Thymus (tissue), 14 donors: ENCODE measurements at places on chromosomes 4 and X.

GRCh38 chr4:101135371-101136010, 211.8 kb downstream of the PPP3CA start:
- DNase-seq, result no peak

DNA sequence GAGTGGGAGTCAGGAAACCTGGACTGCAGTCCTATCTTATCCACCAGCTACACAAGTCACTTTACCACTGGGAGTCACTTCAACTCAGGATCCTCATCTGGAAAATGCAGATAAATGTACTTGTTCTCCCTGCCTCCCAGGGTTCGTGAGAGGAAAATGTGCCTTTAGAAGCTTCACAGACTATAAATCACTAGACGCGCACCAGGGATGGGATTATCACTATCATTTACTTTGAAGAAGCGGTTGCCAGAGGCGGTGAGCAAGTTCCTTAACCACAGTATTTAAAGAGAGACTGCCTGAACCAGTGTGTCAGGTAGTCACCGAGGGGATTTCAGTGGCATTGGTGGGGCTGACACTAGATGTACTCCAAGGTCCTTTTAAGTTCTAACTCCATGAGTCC, 219.5 kb downstream of the HS6ST2 start:
- no peak for DNase-seq

GRCh38 chr4:15769202-15769601, 8.9 kb upstream of the CD38 start:
- no peak for DNase-seq

DNA sequence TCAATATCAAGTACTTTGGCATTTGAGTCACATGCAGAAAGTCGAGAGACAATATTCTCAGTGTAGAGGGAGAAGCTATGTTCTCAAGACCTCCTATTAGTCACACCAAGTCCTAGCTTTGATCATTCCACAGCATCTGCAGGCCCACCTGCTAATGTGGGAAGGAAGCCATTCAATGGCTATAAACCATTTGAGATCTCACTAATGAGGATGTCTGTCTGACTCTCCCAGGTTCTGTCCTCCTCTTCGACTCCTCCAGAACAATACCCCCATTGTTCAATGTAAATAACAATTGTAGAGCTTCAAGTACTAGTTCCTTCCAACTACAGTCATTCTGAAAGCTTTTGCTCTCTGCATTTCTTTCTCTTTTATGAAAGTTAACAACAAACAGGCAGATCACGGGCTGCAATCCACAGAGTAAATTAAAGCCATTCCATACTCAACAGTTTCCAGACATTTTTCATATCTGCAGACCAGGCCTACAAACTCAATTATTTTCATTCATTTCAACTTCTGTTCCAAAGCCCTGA, 140.2 kb upstream of the EDNRA start:
- DNase-seq, result no peak

DNA sequence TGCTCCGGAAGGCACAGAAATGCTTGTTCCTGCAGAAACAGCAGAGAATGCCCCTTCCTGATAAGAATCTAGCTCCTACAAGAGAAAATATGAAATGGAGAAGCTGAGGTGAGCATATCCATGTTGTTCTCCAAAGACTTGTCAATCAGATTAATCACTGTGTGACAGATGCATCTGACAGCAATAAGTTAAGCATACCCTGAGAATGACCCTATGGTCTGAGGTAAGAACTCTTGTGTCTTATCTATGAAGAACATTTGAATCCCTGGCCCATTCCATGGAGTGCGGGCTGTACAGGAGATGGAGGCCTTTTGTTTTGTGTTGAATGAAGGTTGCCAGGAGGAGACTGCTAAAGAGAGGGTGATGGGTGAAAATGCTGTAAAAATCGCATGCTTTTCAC, 21.5 kb upstream of the ASB5 start:
- DNase-seq, result no peak

DNA sequence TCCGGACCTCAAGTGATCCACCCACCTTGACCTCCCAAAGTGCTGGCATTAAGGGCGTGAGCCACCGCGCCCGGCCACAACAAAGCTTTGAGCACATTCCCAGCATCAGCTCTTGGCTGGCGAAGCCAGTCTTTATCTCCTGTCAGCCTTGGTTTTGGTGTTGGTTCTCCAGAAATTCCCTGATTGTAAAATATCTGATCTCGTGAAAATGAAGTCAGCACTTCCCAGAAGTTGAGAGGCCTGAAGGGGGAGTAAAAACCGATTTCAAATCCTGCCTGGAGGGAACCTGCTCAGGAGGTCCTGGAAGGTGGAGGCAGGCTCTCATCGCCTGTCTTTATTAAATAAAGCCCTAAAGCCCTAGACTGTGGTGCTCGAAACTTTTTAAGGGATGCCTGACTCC, 33.6 kb downstream of the PTTG2 start:
- DNase-seq, result no peak

- DNase-seq, result no peak
These were observed 59.4 kb upstream of the HELT start for GRCh38 chr4:184958923-184959210.

- no peak for DNase-seq
These were observed 7.9 kb downstream of the NONO start for GRCh38 chrX:71291381-71291780.

DNA sequence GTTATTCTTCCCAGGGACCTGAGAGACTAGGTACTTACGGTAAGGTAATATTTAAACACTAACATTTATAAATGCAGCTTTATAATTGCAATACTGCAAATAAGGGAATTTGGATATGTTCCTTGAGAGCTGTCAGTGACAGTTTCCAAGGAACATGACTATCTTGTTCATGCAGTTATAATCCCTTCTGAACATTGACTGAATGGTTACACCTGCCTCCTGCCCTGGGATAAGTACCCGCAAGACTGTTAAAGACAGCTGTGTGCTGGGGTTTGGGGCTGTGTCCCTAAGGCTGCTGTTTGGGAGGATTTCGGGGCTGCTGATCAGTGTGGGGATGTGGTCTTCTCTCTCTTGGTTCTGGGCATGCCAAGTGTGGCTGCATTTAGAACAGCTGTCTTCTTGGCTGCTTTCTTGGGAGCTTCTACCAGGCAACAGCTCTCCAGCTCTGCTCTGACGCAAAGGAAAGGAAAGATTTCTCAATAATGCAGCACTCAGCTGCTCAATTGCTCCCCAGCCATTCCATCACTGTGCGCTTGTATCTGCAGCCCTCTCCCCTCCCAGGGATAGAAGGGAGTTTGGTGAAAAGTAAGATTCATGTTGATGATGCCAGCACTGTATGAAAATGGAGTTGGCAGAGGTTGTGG, 298.8 kb upstream of the TAPT1 start:
- DNase-seq, result no peak

DNA sequence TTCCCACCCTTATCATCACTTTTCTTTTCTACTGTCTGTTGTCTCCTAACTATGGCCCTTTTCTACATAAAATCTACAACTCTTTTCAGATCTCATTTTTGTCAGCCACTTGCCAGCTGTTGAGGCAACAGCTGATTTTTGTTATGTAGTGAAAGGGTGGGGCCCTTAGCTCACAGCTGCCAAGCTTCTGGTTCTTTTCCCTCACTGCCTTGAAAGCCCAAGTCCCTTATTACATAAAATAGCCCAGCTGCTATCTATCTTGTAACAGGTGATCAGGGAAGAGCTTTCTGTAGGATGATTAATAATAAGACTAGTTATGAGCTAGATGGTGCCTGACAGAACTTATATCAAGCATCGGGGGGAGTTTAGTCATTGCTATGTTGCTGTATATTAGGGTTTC, 45.9 kb downstream of the ADGRL3 start:
- no peak for DNase-seq

GRCh38 chr4:55125763-55126541, 557 bp upstream of the KDR start:
- no peak for DNase-seq

GRCh38 chrX:3360881-3361280, 14.4 kb upstream of the MXRA5 start:
- no peak for DNase-seq

DNA sequence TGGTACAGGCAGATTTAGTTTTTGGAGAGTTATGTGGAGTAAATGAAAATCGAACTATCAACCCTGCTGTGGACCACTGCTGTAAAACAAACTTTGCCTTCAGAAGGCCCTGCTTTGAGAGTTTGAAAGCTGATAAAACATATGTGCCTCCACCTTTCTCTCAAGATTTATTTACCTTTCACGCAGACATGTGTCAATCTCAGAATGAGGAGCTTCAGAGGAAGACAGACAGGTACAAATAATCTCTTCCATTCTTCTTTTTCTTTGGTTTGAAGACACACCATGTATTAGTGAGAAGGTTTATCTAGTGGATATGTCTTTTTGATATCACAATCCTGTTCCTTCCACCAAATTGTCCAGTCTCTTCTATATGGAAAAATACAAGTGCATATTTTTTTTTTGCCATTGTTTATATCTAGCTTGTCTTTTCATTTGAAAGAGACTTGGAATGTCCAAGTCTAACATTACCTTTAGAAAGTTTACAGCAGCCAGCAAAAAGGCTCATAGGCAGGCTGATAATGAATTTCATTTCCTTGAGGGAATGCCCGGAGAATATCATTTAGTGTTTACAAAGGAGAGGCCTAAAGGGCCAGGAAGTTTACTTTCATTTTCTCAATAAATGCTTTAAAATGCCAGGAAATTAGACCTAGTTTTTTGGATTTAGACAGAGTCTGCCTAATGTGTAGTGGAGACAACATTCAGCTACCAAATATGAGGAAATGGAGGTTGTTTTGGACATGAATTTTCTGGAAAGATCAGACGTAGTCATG, 18.6 kb downstream of the AFM start:
- DNase-seq, result no peak

- DNase-seq, result no peak
These were observed 154.4 kb downstream of the AMMECR1 start for GRCh38 chrX:110163488-110163887.

- no peak for DNase-seq
These were observed 106.7 kb upstream of the MSX1 start for GRCh38 chr4:4752576-4753401.

DNA sequence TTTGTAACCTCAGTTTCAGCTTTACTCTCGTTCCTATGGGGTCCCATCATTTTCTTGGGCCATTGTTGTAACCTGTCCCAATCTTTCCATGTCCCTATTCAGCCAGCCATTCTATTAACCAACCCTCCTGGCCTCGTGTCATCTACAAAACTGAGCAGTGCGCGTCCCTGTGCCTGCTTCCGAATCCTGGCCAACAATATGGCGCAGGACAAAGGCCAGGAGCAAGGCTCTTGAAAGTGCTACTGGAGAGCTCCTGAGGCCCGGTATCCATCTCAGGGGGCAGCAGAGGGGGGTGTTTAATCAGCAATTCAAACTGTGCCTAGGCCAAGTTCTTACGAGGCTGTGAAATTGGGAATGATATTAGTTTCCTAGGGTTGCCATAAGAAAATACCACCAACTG, 41.2 kb upstream of the APLN start:
- no peak for DNase-seq

GRCh38 chr4:40258627-40259026, 61.8 kb downstream of the RHOH start:
- DNase-seq, result peak; percentile 61

DNA sequence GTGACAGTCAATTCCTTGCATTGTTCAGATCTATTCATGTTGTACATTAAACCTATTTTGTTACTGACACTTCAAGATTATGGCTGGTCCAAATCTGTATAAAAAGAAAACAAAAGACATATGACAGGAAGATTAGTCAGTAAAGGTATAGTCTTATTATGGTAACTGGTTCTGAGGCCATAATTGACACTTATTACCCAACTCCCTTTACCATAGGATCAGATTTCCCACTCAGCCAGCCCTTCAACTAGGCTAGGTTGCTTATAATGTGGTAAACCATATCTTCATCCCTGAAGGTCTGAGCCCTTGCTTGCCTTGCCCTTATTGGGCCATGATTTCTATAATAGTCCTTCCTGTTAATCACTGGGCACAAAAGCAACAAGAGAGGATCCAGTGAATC, 289.6 kb downstream of the CXXC4 start:
- no peak for DNase-seq

DNA sequence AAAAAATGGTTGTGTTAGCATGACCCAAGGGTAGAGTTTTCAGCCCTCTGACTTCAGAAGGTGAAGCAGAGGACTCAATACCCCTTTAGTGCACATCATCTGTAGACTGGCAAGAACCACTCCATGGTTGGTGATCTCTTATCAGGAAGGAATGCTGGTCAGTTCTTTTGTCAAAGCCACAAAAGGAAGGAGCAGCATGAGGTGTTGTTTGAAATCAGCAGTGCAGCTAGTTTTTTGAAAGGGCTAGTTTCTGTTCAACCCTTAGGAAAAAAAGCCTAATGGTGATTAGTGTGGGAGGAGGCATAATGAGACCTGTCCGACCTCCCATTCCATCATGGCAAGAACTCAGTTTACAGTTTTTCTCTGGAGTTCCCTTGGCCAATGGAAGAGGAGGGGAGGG, 362.0 kb upstream of the CT83 start:
- no peak for DNase-seq

DNA sequence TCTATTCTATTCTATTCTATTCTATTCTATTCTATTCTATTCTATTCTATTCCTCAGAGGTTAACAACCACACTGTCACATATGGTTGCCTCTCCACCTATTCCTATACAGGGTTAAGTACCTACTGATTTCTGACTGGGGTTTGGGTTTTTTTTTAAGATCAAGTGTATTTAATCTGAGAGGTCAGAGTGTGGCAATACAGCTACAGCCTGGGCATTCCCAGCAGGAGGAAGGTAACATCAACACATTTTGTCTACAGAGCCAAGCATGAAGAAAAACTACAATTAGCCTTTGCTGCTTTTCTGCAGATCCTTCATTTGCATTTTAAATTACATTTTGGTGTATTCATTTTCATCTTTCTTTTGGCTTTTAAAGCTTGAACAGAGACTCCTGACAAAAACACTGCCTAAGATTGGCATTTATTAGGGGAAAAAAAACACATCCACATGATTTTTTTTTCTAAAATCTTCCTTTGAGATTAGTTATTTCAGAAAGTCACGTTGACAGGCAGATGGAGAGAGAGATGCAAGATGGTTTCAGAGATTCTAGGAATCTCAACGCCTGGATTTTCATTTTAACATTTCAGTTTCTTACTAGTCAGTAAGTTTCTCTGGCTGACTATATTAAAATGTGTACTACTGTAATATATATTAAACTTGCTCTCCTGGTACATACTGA, 255.9 kb upstream of the TET2 start:
- DNase-seq, result no peak

GRCh38 chrX:132090403-132091159, 37.2 kb downstream of the FRMD7 start:
- no peak for DNase-seq

GRCh38 chrX:41275661-41276609, 58.0 kb upstream of the DDX3X start:
- DNase-seq, result peak; percentile 65

- DNase-seq, result no peak
These were observed 202.7 kb downstream of the CRLF2 start for GRCh38 chrX:1009771-1010170.

DNA sequence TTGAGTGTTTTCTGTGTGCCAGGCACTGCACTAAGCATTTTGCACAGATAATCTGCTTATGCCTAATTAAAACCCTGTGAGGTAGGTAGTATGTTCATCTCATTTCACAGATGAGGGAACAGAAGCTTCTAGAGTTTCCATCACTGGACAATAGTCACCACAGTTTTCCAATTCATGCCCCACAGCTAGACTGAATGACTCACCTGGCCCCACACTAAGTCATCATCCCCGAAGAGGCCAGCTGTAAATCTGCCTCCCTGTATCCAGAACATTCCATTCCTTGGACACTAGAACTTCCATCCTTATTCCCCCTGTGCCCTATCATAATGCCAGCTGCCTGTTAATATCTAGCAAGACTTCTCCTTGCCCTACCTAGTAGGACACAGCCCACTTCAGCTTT, 40.9 kb upstream of the NYX start:
- no peak for DNase-seq
